ENCODE measurements at places on chromosomes 12 and 14.

GRCh38 chr14:88166616-88167015, 156.5 kb downstream of the KCNK10 start:
- DNase-seq: no peak

DNA sequence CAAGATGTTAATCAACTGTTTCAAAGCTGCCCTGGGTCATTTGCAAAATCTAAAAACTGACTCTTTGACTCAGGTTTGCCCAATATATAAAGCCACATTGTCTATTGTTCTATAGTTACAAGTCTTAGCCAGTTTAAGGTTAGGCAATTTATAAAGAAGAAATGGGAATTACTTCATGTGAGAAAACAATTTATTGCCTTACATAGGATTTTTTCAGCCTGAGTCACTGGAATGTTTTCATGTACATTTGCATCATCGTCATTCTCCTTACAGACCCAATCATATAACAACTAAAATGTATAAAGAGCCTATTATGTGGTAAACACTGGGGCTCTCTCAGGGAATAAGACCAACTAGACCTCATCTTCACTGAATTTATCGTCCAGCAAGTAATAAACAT, 100.3 kb upstream of the PLEKHG7 start:
- DNase-seq: no peak

DNA sequence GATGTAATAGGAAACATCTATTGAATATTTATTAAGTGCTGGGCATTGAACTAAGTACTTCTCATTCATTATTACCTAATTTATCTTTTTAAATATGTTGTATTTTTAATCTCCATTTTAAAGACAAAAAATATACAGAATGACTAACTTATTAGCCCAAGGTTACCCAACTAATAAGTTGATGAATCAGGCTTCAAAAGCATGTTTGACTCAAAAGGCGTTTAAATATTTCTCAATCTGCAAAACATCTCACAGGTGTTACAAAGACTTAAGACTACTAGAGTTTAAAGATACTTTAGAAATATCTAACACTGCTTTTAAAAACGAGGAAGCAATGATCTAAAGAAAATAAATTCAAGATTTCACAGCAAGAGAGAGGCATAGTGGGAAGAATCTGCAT, 457.4 kb upstream of the DCN start:
- DNase-seq: no peak

GRCh38 chr14:61388976-61389576, 67.7 kb downstream of the PRKCH start:
- DNase-seq: no peak

DNA sequence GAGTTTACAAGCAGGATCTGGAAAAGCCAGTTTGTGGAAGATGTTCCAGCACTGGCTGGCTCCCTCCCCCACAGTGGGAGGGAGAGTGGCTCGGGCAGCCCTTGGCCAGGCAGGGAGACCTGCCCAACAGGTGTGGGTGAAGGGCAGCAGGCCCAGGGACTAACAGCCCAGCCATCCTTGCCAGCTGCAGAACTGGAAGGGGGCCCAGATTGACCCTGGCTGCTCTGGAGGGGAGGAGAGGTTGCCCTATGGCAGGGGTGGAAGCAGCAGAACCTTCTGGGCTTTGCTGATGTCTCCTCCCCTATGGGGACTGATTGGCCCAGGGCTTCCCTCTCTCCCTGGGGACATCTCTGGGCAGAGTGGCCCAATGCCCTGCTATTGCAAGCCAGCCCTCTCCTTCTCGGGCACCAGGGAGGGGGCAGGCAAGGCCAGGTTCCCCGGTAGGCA, 20.5 kb downstream of the IRF2BPL start:
- DNase-seq: no peak

DNA sequence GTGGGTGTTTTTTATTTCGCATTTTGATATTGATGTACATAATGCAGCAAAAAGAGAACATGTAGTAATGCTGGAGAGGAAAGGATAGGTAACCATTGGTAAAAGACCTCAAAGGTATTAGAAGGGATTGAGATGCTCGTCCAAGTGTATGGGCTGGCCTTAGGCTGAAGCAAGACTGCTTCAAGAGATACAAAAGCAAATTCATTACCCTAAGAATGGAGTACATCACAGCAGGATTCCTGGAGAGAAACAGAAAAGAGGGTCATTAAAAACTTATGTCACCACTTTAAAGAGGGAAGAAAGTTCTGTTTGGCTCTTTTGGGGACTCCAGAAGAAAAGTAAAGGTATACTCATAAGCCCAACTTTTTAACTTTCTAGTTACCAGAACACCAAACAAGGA, 420.5 kb downstream of the ZFP36L1 start:
- no peak for DNase-seq

GRCh38 chr12:31406345-31406744, 80.4 kb upstream of the SINHCAF start:
- DNase-seq: no peak

- peak; percentile 56 for DNase-seq
These were observed at the start of gene ACRBP for GRCh38 chr12:6647083-6647604. Gene ACRBP (minus strand): TSS chr12:6647432. CDS start chr12:6647366, 66 bp downstream.

DNA sequence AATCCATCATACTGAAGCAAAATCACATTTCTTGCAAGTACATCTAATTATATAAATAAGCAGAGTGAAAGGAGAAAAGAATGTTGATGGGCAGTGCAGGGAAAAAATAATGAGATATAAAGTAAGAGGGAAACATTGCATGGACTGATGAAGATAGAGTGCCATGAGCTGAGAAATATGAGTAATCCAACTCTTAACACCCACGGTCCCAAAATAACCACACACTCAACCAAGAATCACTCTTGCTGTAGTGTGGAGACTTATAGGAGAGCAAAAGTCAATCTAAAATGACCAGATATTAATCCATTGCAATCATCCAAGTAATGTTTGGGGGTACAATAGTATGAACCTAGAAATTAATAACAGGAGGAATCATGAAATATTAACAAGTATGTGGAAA, 40.2 kb downstream of the MYF5 start:
- no peak for DNase-seq

DNA sequence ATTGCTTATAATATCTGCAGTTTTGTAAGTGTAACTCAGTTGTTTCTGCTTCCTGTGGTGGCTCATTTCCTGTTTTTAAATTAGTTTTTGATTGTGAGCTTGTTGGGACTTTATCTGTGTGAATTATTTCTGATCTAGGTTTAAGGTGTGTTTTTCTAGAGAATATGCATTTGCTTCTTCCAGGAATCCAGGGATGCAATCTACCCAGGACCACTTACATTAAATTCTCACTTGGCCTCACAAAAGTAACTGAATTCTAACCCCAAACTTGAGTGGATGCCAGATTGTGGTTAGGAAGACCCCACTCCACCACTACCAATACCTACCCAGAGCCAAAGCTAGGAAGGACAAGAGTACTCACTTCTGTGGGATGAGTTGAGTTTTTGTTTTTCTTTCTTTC, 11.9 kb downstream of the STYX start:
- DNase-seq: no peak

DNA sequence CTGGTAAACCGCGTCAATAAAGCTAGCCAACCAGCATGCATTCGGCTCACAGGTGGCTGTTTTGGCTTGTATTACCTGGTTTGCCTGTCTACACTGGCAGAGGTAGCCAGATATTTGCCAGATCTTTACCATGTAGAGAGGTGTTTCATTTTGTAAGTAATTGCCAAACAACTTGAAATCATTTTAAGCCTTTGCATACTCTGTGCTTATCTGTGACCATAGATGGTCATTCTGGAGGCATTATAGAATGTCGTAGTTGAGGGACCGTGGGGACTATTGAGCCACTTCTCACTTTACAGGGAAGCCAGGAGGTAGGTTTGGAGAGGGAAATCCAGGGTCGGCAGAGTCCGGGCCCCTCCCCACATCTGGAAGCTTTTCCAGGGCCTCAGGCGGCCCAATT, 5.9 kb downstream of the ADGRD1 start:
- no peak for DNase-seq

DNA sequence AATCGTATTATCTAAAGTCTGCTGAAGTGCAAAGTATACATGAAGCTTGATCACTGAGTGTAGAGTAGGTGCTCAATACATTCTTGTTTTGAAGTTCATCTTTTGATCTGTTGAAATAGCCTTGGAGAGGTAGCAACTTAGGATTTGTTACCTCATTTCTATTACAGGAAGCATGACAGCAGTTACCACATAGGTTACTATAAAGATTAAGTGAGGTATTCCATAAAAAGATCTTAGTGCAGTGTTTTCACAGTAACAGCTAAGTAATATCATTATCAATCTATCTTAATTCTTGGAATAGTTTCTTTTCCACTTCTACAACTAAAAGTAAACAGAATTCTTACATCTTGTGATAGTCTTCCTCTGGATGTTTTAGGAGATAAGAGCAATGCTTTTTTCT, 50.9 kb downstream of the BTBD7 start:
- no peak for DNase-seq

DNA sequence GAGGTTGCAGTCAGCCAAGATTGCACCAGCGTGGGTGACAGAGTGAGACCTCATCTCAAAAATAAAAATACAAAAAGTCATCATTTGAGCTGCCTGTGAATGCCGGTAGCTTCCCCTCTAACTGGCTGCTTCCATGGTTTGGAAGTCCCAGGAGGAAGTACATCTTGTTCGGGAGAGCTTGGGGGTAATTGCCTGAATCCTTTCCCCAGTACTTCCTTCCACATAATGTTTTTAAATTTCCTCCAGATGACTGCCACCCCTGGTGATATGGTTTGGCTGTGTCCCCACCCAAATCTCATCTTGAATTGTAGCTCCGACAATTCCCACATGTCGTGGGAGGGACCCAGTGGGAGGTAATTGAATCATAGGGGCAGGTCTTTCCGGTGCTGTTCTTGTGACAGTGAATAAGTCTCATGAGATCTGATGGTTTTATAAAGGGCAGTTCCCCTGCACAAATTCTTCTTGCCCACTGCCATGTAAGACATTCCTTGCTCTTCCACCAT, 87.2 kb downstream of the SPRING1 start:
- no peak for DNase-seq

DNA sequence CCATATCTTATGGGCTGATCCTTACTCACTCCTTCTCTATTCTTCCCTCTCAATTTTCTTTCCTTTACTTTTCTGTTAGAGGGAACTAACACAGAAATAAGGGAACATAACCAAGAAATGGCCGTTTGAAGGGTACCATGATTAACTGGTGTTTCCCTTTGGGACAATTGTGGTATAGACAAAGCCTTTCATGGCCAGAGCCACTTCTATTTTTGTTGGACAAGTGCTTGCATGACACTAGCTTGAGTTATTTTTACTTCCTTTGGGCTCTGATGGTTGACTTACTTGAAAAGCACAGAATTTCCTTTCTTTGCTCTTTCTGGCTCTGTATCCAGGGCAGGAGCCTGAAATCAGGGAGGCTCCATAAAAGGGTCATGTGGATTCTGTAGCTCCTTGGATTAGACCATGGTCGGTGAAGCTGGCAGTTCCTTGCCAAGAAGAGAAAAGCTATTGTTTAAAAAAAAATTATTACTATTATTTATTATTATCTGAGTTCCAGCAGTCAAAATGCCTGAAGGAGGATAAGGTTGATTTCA, 130.6 kb downstream of the KTN1 start:
- DNase-seq: no peak

- no peak for DNase-seq
These were observed 206.3 kb downstream of the ACSS3 start for GRCh38 chr12:81284137-81284536.

DNA sequence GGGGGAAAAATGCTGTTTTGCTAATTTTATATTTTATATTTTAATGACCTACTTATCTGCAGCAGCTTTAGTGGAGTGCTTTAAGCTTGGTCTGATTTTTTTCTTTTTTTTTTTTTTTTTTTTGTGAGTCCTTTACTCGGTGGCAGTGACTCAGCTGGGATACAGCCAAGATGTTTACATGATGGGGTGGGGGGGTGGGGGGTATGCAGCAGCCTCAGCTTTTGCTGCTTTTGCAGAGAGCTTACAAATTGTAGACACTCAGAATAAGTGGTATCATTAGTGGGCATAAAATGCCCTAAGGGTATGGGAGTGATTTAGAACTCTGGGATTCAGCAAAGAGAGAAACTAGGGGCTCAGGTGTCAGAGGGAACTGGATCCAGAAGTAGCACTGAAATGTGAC, 38.2 kb upstream of the ARHGAP5 start:
- DNase-seq: no peak

DNA sequence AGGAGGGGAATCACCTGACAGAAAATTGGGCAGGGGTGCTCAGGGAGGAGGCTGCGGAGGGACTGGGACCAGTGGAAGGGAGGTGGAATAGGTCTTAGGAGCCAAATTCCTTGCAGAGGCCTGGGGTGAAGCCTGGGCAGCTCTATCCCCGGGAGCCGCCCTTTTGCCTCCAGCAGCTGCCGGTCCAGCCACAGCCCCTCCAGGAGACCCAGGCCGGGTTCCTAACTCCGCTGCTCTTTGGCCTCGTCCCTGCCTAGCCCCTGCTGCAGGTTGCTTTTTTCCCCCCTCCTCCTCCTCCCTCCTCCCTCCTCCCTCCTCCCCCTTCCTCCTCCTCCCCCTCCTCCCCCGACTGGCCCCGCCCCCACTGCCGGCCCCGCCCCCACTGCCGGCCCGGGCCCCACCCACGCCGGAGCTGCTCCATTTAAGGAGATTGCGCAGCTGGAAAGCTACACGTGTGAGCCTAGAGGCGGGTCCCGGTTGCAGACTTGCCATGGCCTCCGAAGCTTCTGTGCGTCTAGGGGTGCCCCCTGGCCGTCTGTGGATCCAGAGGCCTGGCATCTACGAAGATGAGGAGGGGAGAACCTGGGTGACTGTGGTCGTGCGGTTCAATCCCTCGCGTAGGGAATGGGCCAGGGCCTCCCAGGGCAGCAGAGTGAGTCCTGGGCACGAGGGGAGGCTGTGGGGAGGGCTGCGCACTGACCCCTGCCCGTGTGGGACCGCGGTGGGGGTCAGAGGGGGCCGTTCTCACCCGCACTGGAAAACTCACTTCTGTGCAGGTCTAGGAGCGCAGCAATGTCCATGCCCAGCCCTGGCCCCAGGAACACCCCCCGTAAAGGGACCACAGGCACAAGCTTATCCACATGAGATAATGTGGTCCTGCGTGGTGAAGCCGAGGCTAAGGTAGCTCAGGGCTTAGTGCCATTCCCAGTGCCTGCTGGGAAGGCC, at the start of gene TCL1B:
TCL1B (plus strand) TSS at position 449 of the 945 bp plus-strand sequence; CDS start at position 491, 42 bp downstream.
- DNase-seq: no peak

DNA sequence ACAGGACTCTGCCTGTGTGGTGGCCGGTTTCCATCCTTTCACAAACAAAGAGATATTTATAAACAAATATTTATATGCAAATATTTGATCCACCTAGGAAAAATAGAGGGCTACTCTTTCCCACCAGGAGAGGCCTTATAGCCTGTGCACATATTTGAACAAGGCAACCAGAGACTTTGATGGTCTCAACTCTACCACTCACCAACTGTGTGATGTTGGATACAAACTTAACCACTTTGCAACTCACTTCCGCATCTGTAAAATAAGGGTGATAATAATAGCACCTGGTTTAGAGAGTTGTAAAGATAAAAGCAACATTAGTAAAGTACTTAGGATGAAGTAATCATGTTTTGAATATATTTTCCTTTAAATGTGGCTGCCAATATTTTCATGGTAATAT, 1.5 kb upstream of the CLEC12A start:
- no peak for DNase-seq

- no peak for DNase-seq
These were observed 7.4 kb downstream of the GRIN2B start for GRCh38 chr12:13973996-13974395.

GRCh38 chr12:10214136-10214894, 1.6 kb downstream of the GABARAPL1 start:
- no peak for DNase-seq

- no peak for DNase-seq
These were observed 28.4 kb downstream of the HSPB8 start for GRCh38 chr12:119207063-119207560.

- DNase-seq: no peak
These were observed 48.9 kb downstream of the PPP1R12A start for GRCh38 chr12:79885911-79886490.
